ENCODE measurements at places on chromosomes 13 and 19.

DNA sequence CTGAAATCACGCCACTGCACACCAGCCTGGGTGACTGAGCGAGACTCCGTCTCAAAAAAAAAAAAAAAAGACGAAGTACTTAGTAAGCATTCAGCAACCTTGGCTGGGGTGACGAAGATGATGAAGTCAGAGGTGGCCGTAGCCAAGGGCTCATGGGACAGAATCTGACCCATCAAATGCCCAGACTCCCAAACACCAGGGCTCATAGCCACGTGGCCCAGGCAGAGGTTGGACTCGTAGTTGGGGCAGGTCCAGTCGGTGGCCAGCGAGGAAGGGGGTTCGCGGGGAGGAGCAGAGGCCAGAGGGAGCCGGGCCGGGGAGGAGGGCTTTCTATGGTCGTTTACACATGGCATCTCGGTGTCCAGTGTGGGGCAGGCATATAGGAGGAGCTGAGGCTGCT is 52.1 kb upstream of the EHD2 start:
- DNase-seq: no peak

GRCh38 chr13:114071410-114071809 is 61.0 kb downstream of the RASA3 start:
- DNase-seq: no peak

DNA sequence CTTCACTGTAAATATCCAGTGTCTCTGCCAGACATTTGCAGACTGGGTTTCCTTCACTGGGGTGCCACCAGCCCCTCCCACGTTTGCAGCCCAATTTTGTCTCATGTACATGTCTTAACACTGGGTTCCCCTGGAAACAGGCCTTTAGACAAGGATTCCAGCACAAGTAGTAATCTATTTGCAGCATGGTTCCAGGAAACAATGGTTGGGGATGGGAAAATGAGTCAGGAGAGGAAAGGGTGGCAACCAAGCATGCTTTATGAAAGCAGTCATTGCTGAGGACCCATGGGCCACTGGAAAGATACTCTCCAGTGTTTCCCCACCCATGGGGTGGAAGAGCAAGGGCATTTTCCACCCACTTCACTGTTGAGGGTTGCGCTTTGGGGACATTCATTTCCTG is 53.6 kb upstream of the FARP1 start:
- DNase-seq: no peak

GRCh38 chr13:76783798-76784197 is 102.4 kb downstream of the KCTD12 start:
- DNase-seq: no peak

- no peak for DNase-seq
These were observed 4.4 kb upstream of the TMEM272 start for GRCh38 chr13:51849145-51850101.

GRCh38 chr13:52811841-52812240 is 36.6 kb downstream of the PCDH8 start:
- DNase-seq: no peak

DNA sequence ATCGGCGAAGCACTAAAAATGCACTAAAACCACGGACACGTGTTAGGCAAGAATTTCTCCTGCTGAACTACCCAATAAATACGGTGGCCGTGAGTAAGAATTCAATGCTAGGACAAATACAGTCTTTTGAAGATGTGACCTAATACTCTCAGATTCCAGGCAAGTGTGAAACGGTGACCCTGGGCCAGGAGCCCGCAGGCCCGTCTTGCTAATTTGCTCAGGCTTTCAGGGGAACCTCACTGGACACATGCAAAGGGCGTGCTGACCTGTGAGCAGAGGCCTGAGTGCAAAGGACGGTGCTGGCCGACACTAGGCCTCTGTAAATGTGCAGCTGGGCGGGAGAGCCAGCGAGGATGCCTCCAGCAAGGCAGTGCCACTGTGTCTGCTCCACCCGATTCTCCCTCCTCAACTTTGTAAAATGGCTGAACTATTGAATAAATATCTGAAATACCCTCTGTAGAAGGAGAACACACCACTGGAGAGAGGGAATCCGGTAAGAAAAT is 70.1 kb downstream of the STK24 start:
- DNase-seq: no peak

DNA sequence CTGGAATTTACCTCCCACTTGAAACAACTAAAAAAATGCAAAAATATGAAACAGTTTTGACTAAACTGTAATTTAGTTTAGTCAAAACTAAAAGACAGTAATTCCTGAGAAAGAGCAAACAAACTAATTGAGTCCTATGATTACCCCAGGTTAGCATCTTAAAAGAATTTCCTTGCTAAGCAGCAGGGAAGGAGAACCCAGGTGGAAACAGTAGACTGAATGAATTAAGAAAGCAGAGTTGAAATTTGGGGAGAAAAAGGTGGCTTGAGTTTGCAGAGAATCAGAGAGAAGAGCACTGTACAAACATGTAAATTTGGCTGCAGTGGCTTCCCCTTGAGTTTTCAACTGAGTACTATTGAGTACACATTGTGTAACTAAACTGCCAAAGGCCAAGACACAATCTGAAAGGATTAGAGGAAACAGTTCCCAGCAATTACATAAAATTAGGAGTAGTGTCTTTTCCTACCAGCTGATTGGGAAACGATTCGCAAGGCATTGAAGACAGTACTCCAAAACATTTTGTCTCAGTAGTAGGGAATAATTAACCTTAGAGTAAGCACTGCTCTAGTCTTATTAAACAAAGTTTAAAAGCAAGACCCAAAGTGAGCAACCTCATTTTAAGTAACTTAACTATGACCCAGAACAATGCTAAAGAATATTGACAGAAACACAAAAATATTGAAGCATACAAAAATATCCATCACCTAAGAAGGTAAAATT is 820.5 kb downstream of the DACH1 start:
- DNase-seq: no peak

DNA sequence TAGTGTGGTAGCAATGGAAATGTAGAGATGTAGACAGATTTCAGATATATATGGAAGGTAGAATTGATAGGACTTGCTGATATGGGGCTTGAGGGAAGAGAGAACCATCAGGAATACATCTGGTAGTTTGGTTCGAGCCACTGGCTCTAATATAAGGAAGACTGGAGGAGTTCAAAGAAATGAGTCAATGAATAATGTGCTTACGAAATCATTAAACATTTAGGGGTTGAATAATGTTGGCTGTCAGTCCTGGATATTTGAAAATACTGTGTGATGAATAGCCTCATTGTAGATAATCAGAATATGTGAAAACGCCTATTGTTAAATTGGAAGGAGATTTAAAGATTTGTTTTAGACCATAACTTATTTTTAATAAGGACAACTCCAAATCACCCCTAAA is 21.6 kb downstream of the SGCG start:
- DNase-seq: no peak

- DNase-seq: no peak
These were observed 124.3 kb upstream of the GJB6 start for GRCh38 chr13:20356444-20356843.

- no peak for DNase-seq
These were observed 1257.3 kb downstream of the DIAPH3 start for GRCh38 chr13:58906329-58907007.

DNA sequence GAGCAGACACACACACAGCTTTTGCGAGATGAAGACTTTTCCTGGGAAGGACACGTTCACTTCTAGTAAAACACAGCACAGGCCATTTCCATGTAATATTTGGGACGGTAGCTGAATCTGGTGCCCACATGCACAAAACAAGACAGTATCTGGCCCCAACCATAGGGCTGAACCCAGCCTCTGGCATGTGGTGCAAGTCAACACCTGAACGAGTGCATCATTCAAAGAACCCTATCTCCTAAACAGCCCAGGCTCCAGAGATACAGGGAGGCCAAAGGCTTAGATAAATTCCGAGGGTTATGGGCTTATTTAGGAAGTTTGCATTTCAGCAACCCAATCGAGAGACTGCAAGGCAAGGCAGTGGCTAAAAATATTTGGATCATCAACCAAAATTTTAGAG is 2.7 kb upstream of the TFDP1 start:
- DNase-seq: no peak

DNA sequence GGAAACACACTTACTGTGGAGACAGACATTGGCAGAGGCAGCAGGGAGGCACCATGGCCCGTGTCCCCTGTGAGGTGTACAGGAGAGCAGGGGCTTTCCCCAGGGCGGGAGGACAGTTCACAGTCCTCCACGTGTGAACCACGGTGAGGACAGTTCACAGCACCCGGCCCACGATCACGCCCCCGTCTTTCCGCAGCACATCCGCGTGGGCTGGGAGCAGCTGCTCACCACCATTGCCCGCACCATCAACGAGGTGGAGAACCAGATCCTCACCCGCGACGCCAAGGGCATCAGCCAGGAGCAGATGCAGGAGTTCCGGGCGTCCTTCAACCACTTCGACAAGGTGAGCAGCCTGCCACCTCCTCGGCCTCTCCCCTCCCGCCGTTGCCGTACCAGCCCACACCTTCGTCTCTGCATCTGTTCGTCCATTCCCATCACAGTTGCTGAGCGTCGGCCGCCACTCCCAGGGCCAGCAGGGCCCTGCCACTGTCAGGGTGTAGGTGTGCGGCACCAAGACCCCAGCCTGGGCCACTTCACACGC is 17.4 kb downstream of the CAPN12 start:
- no peak for DNase-seq

- DNase-seq: no peak
These were observed 41.6 kb downstream of the RFX2 start for GRCh38 chr19:6068711-6069110.

DNA sequence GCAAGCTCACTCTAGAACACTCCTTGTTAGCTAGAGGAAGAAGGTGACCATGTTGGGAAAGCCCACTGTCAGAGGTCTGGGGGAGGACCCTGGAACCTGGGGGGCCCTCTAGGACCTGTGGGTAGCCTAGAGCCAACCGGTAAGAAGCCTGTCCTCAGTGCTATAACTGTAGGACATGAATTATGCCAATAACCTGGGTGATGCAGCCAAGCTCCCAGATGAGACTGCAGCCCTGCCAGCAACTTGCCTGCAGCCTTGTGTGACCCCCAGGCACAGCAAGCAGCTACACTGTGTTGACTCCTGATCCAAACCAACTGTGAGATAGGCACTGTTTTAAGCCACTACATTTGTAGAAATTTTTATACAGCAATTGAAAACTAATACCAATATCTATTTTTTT is 122.3 kb downstream of the MIPEP start:
- no peak for DNase-seq

GRCh38 chr13:67139551-67139950 is 90.6 kb downstream of the PCDH9 start:
- DNase-seq: no peak

- no peak for DNase-seq
These were observed 5.9 kb downstream of the MIPEP start for GRCh38 chr13:23883255-23883654.

- DNase-seq: no peak
These were observed 844 bp upstream of the ASPDH start for GRCh38 chr19:50514346-50515167.

DNA sequence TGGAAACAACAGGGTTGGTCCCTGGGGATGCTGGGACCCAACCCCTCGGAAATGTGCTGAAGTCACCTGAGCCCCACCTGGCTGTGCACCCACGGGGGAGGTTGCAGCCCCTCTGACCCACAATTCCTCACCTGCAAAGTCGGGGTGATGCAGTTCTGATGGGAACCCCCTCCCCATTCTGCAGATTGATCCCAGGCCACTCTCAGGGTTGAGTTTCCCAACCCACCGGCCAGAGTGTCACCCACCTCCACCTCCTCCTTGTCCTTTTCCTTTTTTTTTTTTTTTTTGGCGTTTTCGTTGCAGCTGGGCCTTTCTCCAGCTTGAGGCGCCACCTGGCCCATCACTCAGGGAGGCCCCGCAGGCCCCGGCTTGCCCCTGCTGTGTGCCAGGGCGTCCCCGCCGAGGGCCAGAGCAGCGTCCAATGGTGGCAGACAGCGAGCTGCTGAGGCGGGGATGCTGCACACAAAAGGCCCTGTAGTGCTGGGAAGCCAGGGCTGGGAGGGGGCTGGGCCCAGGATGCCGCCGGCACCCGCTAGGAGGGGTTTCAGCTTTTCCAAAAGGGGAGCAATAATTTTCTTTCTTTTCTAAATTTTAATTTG is 4.6 kb downstream of the PIK3R2 start:
- DNase-seq: no peak

GRCh38 chr19:5644037-5644436 is 21.2 kb downstream of the SAFB start:
- no peak for DNase-seq

- DNase-seq: no peak
These were observed 90.4 kb downstream of the FGF14 start for GRCh38 chr13:102311419-102311796.

DNA sequence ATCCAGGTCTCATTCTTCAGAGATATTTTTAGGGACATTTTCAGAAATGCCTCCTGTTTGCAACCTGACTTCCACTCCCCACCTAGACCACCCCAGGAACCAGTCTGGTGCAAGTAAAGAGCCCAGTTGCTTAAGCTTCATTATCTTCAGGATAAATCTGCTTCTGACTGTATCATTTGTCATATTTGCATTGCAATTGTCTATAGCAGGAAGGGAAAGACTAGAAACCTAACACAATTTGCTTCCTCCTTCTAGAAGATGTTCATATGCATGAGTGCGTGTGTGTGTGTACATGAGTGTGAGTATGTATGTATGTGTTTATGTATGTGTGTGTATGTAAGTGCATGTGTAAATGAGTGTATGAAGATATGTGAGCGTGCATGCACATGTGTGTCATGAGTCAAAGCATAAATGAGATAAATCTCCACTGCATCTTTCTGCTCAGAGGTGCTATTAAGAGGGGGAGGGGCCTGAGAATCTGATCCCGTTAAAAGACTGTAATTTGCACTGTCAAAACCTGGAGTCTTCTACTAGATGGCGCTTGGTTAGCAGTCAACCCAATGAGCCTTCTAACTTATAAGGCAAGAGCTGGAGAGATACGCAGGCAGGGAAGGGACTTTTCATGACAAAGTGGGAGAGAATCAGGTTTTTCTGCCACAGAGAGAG is 178.8 kb upstream of the KL start:
- no peak for DNase-seq

DNA sequence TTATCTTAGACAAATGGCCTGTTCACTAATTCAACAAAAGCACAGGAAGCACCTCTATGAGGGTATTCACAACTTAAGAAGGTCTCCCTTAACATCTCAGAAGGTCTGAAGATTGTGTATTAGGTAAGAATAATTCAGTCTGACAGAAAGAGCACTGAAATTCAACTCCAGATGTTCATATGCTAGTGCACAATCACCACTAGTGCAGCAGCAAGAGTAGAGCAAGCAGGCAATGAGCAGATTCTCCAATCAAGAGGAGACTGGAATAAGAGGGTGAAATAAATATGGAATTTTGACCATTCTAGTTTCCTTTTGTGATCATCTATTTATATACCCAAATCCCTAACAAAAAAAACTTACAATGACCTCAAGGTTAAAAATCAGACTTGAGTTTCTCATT is 52.0 kb downstream of the MPHOSPH8 start:
- DNase-seq: no peak

DNA sequence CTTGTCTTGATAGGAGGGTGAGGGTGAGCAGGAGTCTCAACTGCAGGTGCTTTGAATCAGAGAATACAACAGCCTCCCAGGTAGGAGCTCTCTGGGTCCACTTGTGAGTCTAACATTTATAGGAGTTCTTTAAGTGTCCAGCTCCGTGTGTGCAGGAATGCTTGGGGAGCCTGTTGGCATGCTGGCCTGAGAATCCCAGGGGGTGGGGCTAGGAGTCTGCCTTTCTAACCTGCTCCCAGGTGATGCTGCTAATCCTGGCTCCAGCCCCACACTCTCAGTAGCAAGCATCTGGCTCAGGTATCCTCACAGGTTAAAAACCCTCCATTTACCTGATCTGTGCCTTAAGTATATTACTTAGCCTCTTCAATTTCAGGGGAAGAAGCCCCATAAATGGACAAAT is 368.9 kb downstream of the RBM26 start:
- no peak for DNase-seq

Measured in activated T-cell treated with anti-CD3 and anti-CD28 coated beads for 1 hour (primary cell).